ENCODE measurements at places on chromosomes 1 and 21. TPM values are rescaled to one million over a fixed set of nuclear protein-coding genes. Genes with fewer than 3 reads are reported as not detected.

The S100A2 gene
- 2.3 TPM for total RNA-seq

The C1orf185 gene
- total RNA-seq: not detected

The CRYZ gene
- total RNA-seq: 37.5 TPM

GRCh38 chr1:24951337-24951736, 21.3 kb upstream of the RUNX3 start:
- DNase-seq: no peak

DNA sequence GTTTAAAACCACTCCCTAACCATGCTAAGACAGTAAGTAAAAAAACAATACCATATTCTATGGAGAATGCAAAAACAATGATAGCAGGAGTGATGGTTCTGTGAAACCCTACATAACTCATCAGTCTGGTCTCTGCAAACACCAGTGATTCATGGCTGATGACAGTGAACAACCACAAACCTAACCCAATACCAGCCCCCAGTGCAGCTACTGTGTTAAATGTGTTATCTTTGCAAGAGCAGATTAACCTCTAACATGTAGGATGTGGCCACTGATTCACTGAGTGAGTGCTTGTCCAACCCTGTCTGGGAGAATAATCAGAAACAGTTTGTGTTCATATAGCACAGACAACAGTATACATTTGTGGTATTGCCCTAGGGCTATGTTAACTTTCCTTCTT, 100.2 kb upstream of the COG2 start:
- no peak for DNase-seq

Measured in Right ventricle myocardium superior (tissue), 1 donor.